GM12865 (cell line): ENCODE measurements at places on chromosomes 7 and 10.

GRCh38 chr7:132162556-132163144 lies 413.6 kb downstream of the PLXNA4 start:
- no peak for DNase-seq

GRCh38 chr7:2572101-2572842 lies 13.5 kb downstream of the IQCE start:
- no peak for DNase-seq

- DNase-seq, result peak; percentile 35
These were observed 48.4 kb downstream of the GATA3 start for GRCh38 chr10:8102708-8103401.

DNA sequence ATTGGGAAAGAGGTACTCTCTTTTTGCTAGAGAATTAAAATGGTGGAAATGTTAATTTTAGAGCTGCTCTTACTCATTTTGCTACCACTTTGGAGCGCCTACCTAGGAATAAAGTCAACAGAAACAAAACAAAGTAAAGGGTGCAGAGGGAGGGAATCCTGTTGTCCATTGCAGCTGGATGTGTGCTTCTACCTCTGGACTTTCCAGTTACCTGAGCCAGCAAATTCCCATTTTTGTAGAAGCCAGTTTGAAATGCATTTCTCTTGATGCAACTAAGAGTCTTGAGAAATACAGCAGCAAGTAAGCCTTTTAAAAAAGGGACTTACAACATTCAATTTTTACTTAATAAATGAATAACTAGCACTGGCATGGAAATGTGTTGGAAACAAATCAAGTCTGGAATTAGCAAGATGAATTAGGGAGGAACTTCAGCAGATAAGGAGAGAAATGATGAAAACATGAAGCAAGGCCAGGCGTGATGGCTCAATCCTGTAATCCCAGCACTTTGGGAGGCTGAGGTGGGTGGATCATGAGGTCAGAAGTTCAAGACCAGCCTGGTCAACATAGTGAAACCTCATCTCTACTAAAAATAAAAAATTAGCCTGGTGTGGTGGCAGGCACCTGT lies 113.5 kb upstream of the CTTNBP2 start:
- DNase-seq, result no peak

DNA sequence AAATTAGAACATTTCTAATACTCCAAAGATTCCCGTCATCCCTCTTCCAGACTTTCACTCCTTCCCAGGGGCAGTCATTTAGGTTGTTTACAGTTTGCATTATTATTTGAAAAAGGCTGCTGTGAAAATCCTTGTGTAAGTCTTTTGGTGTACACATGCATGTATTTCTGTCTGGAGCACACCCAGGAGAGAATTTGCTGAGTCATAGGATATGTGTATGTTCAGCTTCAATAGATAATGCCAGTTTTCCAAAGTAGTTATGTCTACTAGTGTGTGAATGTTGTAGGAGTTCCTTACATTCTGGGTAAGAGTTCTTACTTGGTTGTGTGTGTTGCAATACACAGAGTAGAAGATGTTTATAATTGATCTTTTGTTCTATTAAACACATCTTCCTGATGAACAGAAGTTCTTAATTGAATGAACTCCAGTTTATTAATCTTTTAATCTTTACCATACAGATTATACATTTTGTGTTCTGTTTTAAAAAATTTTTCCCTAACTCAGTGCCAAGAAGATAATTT lies 25.3 kb downstream of the CROT start:
- DNase-seq, result no peak

DNA sequence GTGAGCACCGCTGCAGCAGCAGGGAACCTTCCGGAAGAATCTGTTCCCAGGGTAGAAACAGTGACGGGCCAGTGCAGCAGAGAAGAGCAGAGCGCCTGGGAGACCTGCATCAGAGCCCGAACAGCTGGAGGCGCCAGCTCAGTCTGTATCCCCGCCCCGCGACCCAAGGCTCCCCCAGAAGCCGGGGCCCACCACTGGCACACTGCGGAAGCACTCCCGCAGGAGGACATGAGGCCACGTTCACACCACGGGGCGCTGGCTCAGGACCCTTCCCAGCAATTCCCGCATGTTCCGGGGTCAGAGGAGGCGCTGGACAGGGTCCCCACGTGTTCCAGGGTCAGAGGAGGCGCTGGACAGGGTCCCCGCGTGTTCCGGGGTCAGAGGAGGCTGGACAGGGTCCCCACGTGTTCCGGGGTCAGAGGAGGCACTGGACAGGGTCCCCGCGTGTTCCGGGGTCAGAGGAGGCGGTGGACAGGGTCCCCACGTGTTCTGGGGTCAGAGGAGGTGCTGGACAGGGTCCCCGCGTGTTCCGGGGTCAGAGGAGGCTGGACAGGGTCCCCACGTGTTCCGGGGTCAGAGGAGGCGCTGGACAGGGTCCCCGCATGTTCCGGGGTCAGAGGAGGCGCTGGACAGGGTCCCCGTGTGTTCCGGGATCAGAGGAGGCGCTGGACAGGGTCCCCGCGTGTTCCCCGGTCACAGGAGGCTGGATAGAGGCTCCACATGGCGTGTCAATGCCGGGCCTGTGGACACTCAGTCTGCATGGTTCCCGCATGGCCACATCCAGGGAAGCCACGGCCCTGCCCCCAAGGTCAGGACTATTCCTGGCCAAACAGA lies 117.6 kb downstream of the MAD1L1 start:
- no peak for DNase-seq
